ENCODE measurements at places on chromosomes 13 and 19. TPM values are rescaled to one million over a fixed set of nuclear protein-coding genes. Genes with fewer than 3 reads are reported as not detected.
A peak's percentile ranks its signal among the peaks of the same experiment; 100 is the strongest.

DNA sequence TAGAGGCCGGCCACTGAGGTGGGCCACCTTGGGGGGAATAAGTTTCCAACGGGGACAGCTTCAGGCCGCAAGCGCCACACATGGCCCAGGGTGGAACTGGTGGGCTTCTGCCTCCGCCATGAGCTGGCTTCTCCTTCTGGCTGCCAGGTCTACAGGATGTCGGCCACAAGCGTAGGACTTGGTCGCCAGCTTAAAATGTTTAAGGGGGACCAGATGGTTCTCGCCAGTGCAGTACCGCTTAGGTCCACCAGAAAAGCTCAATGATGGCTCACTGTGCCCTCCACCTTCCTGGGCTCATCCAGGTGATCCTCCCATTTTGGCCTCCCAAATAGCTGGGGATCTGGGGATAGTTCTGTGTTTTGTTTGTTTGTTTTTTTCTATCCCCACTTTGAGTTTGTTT, 38.7 kb upstream of the ZNF254 start:
- DNase-seq: no peak

GRCh38 chr13:26919311-26919710, 158.7 kb upstream of the GPR12 start:
- DNase-seq: no peak

DNA sequence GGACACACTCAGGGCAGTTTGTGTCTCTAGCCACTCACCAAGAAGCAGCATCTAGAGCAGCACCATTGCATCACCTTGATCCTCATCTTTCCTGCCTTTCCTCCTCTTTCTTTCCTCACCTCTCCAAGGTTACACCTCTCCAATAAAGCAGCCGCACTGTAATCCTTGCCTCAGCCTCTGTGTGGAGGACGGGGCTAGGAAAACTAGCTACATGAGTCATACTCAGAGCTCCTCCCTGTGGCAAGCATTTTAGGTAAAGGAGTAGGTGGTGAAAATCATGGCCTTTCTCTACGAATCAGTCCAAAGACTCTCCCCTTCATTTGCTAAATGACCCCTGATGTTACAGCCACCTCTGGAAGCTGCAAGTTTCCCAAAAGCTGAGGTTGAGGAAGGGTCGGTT, 108.9 kb downstream of the DNAJC15 start:
- peak; percentile 5 for DNase-seq

DNA sequence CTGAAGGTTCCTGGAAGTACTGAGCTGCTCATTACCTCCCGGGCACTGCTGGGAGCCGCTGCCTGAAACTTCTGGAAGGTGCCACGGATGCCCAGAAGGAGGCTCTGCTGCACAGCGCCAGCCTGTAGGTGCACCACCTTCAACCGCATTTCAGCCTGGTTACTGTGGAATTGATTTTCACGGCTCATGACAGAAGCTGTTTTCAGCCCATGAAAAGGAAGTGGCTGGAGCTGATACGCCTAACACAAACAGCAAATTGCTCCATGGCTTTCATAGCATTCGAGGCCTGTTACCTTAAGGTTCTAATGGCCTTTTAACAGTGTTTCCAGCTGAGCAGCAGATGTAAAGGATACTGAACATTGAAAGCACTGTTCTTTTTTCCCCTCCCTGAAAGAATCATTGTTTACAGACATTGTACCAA, 22.0 kb downstream of the GPC6 start:
- peak; percentile 55 for DNase-seq

ZNF491 gene
- 0.38 TPM for total RNA-seq

- peak; percentile 39 for DNase-seq
Measured at GRCh38 chr13:97108530-97108900, 113.6 kb upstream of the MBNL2 start.

GRCh38 chr13:114033541-114034315, 59.9 kb upstream of the C13orf46 start:
- no peak for DNase-seq

DNA sequence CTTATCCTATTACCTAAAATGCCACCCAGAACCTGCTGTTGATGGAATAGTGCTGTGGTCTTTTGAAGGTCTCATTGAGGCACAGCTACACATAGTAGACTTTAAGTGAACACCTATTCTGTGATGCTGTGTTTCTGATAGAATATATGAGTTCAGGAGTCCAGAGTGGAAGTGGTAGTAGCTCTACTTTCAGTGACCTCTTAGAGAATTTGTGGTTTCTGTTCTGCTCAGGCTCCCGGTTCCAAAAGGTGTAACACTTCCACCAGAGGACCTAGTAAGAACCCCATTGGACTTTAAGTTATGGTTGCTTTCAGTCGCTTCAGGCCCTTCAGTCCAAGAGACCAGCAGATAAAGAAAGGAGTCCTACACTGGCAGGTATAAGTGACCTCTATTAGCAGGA, 11.4 kb upstream of the MYCBP2 start:
- DNase-seq: no peak

DNA sequence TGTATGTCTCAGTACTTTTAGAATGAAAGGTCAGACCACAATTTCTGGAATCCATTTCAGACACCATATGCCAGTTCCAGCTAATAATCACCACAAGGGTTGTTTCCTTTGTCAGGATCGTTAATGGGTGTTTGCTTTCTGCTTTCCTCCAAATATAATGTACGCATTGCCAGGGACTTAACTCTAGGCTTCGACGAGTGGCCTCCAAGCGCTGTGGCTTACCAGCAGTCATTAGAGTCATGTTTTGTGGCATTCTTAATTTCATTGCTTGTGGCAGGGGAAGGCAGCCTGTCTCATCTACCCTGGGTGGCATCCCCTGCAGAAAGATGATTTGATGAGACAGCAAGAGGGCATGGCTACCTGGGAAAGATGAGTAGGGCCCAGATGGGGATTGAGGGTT, 22.5 kb downstream of the SAFB start:
- DNase-seq: no peak

CASP14 gene
- total RNA-seq: not detected

DNA sequence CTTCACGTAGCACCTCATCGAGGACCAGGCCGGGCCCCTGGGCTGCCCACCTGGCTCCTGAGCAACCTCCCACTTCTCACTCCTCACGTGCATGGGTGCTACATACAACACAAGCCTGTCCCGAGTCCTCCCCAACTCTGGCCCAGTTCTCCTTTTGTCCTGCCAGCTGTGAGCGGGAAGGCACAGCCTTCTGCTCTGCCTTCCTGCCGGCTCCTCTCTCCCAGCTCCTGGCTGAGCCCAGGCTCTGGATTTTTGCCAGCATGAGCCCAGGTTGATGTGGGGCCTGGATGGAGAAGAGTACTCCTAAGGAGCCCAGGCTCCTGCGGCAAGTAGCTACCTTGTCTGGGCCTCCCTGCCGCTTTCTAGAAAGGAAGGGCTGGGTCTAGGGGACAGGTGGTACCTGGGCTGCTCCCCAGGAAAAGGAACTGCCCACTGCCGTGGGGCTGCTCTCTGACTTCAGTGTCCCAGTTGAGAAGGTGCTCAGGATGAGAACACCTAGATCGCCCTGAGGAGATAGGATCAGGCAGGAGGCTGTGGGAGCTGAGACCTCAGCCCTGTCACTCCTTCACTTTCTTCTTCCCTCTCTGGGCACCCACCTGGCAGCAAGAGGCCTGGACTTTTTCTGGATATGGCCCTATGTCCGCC, 23.6 kb downstream of the LYL1 start:
- peak; percentile 69 for DNase-seq

ZNF136 gene
- 2.7 TPM for total RNA-seq

CRX gene
- total RNA-seq: not detected

DNA sequence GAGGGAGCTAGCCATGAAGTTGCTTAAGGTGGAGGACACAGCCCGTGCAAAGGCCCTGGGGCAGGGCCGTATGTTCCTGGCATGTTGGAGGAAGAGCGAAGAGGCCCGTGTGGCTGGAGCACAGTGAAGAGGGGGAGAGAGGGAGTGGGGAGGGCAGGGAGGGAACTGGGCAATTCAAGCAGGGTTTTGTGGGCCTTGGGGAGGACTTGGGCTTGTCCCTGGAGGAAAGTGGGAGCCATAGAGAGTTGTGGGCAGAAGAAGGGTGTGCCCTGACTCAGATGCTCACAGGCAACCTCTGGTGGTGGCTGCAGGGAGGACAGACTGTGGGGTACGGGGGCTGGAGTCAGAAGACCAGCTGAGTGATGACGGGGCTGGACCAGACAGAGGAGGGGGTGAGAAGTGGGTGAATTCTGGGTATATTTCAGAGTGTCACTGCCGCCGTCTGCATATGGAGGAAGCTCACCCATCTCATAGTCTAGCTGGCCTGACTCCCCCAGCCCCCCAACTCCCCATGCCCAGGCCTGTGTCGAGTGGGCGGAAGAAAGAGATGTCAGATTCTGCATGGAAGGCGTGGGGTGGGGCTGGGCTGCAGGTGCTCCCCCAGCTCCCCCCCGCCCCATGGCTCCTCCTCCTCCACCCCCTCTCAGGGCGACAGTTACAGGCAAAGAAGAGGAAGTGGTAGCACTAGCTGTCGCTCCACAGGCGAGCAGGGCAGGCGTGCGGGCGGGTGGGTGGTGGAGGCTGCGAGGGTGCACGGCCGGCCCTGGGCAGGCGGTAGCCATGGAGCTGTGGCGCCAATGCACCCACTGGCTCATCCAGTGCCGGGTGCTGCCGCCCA, at the start of gene VAV1:
VAV1 (plus strand) TSS at position 681 of the 838 bp plus-strand sequence; CDS start at position 781, 100 bp downstream.
- DNase-seq: peak; percentile 79

FAM124A gene
- not detected for total RNA-seq

- no peak for DNase-seq
Measured at GRCh38 chr19:35414442-35414841, 33.6 kb upstream of the FFAR2 start.

- no peak for DNase-seq
Measured at GRCh38 chr13:113889467-113889866, 25.6 kb upstream of the GAS6 start.

GRCh38 chr13:106493533-106494220, 41.8 kb downstream of the EFNB2 start:
- DNase-seq: no peak

GRCh38 chr13:46321494-46322225, 65.4 kb downstream of the RUBCNL start:
- peak; percentile 68 for DNase-seq

GRCh38 chr13:23497191-23497590, 63.7 kb upstream of the SACS start:
- no peak for DNase-seq

SELENOV gene
- 0.09 TPM for total RNA-seq

DNA sequence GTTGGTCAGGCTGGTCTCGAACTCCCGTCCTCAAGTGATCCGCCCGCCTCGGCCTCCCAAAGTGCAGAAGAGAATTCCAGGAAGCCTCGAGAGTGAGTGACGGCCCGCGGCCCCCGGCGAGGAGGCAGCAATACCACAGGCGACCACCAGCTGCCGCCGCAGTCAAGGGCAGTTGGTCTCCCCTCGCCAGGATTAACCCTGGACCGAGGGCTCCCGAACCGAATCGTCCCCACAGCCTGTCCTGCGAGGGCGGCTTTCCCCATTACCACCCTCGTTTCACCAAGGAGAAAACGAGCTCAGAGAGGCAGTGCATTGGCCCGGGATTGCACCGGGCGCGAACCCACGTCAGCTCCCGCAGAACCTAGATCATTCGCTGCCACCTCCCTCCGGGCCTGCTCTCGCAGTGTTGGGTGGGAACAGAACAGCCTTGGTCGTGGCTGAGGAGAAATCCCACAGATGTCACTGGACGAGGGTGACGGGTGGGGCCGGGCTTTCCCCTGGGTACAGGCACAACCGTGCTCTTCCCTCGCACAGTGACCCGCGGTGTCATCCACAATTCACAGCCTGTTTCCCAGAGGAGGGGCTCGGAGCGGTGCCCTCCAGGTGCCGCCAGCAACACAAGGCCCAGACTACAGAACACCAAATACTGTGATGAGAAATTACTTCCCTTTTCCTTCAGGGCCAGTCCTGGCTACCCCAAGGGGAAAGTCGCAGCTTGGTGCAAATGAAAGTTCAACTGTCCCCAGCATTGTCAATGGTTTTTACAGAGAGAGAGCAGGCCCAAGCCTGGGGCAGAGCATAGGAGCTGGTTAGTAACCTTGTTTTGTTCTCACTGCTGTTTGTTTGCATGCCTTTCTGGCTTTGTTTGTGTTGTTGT, 24.8 kb downstream of the C2CD4C start:
- peak; percentile 59 for DNase-seq

ZNF229 gene
- 2.4 TPM for total RNA-seq

STOML3 gene
- total RNA-seq: not detected

DNA sequence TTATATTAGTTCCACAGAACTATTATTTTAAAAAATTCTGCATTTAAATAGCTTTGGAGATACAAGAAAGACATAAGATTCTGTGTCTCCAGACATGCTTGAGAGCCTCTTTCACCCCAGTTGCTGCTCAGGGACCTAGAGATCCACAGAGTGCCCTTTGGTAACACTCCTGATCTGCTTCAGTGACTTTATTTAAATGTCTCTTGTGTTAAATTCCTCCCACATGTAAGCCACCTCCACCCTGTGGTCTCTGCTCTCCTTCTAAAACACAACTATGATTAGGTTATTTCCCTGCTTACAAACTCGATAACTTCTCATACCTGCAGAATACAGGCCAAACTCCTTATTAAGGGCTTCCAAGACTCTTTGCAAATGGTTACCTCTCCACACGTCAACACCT, 141.0 kb downstream of the RFC3 start:
- DNase-seq: no peak

DNA sequence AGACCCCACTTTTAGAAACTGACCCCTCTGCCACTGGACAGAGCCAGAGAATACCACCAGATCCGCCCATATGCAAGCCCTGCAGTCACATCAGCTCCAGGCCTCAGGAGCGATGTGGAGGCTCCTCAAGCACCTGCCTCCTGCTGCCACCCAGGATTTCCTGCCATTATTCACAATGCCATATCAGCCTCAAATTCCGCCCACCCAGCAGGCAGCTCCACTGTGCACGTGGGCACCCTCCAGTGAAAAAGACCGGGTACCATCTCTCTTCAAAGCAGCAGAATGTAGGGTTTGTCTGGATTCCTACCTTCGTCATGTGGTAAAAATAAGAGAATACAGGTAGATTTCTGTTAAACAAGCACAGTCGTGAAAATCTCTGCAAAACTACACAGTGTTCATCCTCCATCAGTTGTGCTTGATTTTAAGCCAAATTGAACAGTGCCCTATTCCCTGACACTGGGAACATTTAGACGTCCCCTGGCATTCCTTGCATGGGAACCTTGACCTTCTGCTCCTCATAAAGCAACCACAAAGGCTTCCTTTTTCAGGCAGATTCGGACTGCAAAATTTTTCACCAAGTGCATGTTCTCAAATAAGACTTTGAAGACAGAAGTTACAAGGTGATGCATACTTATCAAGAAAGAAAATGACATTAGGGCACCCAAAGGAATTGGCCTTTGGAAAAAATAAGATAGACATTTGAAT, 56.4 kb downstream of the FAM124A start:
- no peak for DNase-seq

- no peak for DNase-seq
Measured at GRCh38 chr19:18729933-18730530, 46.6 kb downstream of the CRTC1 start.

GRCh38 chr13:106602178-106602577, 34.2 kb upstream of the ARGLU1 start:
- no peak for DNase-seq

SMIM17 gene
- not detected for total RNA-seq

FCHO1 gene
- 58.9 TPM for total RNA-seq

DNA sequence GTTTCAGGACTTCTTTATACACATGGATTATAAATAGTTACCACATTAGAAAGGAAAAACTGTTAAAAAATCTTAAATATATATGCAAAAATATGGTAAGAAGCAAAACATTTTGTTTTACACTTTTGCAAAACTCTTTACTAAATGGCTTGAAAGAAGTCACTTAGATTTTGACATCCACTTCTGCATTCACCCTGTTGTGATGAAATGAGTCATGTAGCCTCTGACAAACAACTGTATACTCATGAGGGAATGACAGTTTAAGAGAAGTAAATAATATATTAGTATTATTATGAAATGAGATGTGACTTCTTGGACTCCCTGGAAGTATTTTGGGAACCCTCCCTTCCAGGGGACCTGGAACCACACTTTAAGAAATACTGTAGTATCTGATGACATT, 275.6 kb downstream of the DACH1 start:
- DNase-seq: no peak

Data from K562 (cell line).